ENCODE measurements at places on chromosomes 2 and 18.

- DNase-seq = no peak
Measured at GRCh38 chr2:214652473-214652872, 157.0 kb downstream of the BARD1 start.

- no peak for DNase-seq
Measured at GRCh38 chr2:179137200-179137759, 87.3 kb upstream of the CCDC141 start.

DNA sequence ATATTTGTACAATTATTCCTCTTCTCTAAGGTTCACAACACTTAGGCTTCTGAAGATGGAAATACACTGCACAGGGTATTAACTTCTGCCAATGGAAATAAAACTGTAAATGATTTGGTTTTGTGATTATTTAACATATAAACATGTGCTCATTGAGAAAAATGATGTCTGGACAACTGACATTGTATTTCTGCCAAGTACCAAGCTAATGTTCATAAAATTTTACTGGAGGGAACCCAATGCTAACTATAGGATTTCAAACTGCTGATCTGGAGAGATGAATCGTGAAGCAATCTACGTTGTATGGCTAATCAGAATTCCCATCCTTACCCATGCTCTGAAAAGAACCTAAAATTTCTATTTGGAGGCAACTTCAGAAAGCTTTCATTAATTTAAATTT lies 279.7 kb downstream of the NRXN1 start:
- DNase-seq = no peak

DNA sequence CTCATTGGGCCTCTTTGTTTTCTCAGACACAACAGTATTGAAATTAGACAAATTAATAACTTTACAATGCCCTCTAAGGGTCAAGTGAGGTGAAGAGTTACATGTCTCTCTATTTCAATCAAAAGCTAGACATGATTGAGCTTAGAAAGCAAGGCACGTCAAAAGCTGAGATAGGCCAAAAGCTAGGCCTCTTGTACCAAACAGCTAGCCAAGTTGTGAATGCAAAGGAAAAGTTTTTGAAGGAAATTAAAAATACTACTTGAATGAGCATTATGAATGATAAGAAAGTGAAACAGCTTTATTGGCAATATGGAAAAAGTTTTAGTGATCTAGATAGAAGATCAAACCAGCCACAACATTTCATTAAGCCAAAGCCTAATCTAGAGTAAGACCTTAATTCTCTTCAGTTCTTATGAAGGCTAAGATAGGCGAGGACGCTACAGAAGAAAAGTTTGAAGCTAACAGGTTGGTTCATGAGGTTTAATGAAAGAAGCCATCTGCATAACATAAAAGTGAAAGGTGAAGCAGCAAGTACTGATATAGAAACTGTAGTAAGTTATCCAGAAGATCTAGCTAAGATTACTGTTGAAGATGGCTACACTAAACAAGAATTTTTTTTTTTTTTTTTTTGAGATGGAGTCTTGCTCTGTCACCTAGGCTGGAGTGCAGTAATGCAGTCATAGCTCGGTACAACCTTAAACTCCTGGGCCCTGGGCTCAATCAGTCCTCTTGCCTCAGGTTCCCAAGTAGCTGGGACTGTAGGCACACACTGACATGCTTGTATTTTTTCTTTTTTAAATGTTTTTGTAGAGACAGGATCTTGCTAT lies 65.5 kb downstream of the FAM117B start:
- DNase-seq = peak; percentile 24

GRCh38 chr2:201953396-201953795 lies 80.3 kb upstream of the FZD7 start:
- no peak for DNase-seq

DNA sequence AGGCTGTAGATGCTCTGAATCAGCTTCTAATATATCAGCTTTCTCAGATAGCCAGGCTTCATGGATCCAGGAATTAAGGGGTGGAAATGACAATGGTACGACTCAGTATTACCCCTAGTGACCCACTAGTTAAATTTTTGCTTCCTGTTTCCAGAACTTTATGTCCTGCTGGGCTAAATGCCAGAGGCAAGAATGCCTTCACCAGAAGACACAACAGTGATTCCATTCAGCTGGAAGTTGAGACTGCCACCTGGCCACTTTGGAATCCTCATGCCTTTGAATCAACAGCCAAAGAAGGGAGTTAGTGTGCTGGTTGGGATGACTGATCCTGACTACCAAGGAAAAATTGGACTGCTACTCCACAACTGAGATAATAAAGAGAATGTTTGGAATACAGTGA lies 239.1 kb downstream of the ASXL3 start:
- DNase-seq = no peak

DNA sequence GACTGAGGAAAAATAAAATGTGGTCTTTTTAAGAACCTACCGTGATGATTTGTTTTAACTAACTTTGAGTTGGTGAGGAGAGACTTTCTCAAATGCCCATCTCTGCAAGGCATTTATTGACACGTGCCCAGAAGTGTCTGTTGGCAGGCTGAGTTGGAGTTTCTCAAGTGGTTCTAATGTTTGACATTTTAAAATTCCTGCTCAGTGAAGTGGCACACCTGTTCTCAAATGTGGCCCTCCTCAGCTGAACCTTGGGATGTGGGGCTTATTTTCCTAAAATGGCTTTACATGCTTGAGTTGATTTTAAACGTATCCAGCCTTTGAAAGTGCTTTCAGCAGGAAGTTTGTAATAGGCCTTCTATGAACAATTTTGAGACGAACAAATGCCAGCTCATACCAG lies 876 bp upstream of the CAVIN2 start:
- no peak for DNase-seq

DNA sequence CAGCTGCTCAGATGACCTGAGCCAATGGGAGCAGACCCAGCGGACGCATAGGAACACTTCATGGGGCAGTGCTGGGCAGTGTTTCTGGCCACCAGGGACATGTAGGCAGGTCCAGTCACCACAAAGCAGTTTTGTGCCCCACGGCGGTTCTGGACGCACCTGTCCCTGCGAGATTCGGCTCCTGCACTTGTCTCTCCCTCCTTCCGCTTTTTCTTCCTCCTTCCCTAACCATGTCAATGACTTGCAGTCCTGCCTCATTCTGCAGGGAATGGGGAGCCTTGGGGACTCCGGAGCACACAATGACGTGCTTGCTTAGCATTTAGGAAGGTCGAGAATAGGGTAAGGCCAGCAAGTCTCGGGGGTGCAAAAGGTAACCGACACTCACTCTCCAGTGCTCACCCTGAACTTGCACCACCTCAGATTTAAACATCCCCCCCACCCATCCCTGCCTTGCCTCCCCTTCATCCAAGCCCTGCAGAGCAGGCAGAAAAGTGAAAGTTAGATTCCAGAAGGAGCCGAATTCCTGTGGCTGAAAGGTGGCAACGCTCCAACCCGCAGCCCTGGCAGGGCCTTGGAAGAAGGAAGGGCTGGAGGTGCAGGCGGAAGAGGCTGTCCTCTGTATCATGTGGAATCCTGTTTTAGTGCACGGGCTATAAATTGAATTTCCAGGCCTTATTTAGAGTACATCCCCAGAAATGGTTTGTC lies 40.5 kb upstream of the ATG16L1 start:
- no peak for DNase-seq

GRCh38 chr18:77079954-77080682 lies 52.5 kb downstream of the MBP start:
- DNase-seq = no peak

DNA sequence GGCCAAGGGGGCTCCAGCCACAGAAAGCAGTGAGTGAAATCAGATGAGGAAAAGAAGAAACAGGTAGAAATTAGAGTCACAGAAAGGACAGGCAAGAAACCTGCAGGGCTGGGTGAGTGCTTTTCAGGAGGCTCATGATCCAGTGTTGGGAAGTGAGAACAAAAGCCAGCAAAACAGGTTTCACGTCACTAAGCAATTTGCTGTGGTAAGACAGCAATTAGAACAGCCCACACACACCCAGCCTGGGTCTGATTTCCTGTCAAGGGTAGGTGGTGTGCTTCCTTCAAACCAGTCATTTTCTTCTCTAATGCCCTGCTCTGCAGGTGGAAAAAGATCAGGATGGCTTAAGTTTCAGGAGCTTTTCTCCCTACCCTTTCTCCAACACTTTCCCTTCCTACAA lies 52.9 kb upstream of the XDH start:
- DNase-seq = no peak

DNA sequence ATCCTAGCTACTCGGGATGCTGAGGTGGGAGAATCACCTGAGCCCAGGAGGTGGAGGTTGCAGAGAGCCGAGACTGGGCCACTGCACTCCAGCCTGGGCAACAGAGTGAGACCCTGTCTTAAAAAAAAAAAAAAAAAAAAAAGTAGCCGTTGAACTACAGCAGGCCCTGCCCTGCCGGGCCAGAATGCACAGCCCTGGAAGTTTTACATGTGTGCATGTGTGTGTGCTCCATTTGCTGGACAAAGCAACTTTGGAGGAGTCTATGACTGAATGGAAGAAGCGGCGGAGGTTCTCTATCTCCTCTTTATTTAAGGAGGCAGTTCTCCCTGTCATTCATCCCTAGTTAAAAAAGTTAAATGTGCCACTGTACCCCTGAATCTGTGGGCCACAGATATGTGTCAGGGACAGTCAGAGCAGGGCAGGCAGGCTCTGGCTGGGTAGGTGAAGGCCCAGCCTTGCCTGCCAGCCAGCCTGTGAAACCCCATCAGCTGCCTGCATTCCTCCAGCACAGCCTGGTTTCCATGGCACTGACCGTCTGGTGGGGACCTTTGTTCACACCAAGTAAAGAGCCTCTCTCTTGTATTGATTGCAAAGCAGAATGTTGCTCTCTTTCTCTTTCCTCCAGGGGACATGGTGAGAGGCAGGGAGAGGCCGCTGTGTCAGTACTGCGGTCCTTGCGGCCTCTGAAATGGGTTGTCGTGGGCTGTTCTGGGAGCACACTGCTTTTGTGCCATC lies 10.9 kb downstream of the LIPG start:
- no peak for DNase-seq

DNA sequence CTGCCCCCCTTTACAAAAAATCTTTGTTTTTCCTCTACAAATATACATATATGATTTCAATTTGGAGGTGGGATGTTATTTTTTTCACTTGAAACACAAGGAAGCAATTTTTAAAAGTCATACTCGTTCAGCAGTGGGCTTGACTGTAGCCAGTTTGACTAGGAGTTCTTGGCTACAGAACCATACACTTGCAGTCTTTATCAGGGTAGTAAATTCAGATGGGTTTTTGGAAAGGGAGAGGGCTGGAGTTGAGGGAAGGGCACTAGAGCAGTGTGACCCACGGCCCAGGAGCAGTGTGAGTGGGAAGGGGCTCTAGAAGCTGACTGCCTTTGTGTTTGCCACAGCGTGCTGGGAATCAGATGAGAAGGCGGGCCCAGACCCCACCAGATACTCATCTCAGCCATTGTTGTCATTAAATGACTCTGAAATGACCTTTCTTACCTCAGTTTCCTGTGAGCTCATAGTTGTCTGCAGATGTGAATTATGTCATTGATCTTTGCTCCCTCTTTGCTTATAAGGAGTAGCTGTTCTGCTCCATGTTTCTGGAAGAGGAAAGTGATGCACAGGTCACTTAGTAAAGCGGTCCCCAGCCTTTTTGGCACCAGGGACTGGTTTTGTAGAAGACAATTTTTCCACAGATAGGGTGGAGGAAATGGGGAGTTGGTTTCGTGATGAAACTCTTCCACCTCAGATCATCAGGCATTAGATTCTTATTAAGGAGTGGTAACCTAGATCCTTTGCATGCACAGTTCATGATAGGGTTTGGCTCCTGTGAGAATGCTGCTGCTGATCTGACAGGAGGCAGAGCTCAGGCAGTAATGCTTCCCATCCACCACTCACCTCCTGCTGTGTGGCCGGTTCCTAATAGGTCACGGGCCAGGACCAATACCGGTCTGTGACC lies 116.8 kb downstream of the SPTBN1 start:
- DNase-seq = peak; percentile 77

DNA sequence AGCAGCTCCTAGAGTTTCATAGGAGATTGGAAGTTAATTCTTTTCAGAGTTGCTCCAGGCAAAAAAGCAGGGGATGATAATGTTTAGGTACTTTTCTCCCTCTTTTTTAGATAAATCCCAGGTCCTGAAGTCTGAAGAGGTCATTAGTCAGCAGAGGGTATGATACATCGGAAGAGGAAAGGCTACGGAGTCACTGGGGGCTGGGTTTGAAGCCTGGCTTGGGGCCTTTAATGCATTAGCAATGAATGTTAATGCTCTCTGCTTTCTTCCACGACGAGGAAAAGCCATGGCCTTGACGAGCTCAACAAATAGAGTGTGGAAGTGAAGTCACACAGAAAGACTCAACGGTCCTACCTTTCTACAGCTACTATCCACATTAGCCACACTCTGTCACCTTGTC lies 235.1 kb downstream of the NCKAP5 start:
- no peak for DNase-seq

DNA sequence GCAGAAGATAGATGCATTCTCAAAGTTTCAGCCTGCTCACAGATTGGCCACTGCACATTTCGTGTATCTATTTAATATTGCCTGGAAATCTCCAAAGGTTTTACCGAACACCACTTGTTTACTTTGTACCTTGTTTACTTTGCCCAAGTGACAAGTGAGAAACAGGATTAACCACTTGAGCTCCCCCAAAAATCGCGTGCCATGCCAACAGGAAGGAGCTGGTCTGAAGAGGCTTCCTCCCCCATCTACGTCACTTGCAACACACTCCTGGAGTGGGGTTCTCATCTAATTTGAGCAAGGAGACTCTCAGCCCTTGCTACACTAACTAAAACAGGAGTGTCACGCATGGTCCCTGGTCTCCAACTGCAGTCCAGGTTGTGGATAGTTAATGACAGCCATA lies 212.5 kb upstream of the TMEM200C start:
- DNase-seq = no peak

- peak; percentile 84 for DNase-seq
Measured at GRCh38 chr2:54574107-54574859, 118.2 kb downstream of the SPTBN1 start.

- DNase-seq = no peak
Measured at GRCh38 chr2:224180810-224181209, 141.7 kb upstream of the SERPINE2 start.

DNA sequence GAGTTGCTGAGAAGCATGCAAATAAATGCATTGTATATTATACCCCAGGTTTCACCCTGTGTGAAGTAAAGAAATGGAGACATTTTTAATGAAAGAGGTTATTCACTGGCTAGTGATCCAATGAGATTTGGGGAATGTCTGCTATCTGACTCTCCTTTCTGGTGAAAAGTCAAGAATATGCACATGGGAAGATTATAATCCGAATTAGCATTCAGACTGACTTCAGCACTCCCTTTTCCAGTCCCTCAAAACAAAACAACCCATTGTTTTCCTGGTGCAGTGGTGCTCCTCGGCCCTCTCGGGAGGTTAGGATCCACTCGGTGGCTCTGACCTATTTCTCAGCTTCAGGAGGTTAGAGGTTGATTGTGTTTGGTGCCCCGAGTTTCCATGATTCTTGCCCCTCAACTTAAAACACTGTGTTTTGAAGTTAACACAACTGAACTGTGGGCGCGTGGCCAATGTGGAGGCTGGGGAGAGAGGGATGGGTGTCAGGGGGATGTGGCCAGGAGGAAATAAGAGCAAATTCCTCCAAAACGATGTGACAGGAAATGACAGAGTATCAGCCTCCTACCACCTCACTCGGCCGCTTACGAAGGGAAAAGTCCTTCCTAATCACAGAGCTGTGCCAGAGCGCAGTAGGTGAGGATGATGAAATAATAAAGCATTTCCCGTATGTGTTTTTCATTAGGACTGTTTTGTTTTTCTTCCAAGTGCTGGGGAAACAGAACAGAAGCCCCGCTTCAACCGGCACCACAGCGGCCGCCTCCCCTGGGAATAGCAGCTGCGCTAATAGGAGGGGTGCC lies 440.1 kb downstream of the MTX2 start:
- DNase-seq = no peak

GRCh38 chr2:70243806-70244584 lies 4.4 kb downstream of the TIA1 start:
- DNase-seq = no peak

- DNase-seq = peak; percentile 49
Measured at GRCh38 chr2:120343433-120344105, 2.4 kb upstream of the INHBB start.
